ENCODE measurements at places on chromosomes 5 and 9.

DNA sequence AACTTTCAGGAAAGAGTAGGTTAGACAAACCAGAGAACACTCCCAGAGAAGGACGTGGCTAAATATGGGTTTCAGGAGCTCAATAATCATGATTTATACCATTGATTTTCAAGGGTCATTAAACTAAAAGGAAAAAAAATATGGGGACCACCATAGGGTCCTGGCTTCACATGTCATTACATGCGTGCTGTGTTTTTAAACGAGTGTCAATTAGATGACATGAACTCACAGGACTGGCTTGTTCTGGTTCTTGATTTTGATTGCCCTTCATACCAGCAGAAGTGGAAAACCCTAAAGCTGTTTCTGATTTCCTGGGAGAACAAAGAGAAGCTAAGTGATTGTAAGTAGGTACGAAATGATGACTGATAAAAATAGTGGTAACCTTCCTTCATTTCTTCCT, 5.8 kb downstream of the ACOT12 start:
- DNase-seq: no peak

- peak; percentile 23 for DNase-seq
These were observed 6.4 kb upstream of the MEF2C start for GRCh38 chr5:88889189-88890069.

- no peak for DNase-seq
These were observed 103.3 kb upstream of the RASA1 start for GRCh38 chr5:87164409-87164808.

DNA sequence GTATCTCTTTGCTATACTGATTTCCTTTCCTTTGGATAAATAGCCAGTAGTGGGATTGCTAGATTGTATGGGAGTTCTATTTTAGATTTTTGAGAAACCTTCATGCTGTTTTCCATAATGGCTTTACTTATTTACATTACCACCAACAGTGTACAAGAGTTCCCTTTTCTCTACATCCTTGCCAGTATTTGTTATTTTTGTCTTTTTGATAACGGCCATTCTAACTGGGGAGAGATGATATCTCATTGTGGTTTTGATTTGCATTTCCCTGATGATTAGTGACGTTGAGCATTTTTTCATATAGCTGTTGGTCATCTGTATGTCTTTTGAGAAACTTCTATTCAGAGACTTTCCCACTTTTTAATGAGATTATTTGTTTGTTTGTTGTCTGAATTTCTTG, 25.8 kb downstream of the NADK2 start:
- DNase-seq: no peak

GRCh38 chr9:128108269-128109049, 19.1 kb downstream of the PTGES2 start:
- DNase-seq: no peak

DNA sequence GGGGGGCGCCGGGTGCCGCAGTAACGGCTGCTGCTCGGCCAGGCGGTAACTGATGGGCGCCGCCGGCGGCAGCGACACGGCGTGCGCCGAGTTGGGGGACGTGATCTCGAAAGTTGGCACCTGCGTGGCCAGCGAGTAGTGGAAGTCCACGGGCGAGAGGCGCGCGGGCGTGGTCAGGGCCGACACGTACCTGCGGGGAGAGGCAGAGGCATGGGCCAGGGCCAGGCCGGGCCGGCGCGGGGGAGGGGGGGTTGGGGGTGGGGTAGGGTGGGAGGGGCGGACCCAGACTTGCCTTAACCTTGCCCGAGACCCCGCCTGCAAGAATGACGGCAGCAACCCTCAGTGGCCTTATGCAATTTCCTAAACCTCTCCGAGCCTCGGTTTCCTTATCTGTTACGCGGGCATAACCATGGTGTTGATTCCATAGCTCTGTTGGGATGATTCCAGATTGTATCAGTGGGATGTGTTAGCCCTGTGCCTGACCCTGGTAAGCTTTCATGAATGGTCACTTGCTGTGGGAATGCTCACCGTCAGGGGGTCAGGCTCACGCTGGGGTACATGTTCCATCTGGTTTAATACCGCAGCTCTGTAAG, 53.0 kb downstream of the PSD2 start:
- peak; percentile 43 for DNase-seq

DNA sequence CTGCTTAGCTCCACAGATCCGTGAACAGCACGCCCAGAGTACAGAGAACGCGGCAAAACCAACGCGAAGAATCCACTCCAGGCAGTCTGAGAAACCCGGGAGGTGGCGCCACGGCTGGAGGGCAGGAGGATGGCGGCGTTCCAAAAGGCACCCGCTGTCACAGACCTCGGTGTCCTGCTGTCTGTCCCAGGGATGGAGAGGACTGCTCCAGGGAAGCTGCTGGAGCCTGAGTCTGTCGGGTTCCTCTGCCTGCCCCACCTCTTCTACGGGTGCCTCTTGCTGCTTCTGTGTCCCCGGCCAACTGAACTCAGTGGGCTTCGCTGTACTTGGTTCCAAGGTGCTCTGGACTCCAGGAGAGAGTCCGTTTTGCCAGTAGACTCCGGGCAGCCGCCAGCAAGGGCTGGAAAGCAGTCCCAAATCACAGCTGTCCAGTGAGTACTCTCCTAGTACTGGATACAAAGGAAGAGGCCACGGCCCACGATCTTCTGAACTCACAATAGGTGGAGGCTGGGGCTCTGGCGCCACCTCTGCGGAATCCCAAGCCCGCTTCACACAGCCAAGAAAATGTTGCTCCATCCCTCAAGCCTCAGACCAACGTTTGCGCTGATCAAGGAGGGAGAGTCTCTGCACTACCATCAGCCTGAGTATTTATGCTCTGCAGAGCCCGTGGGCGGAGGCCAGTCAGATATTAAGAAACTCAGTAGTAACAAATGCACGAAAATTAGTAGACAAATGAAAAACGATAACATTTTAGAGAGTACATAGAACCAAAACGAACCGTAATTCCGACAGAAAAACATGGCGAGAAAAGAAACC, 440 bp downstream of the ANXA2R start:
- peak; percentile 75 for DNase-seq
